Activated T-helper 9 cell treated with anti-CD3 and anti-CD28 coated beads, Interleukin-2, amount 50 U/mL, for 16 hours (primary cell): ENCODE measurements at places on chromosomes 12 and 14.
A peak's percentile ranks its signal among the peaks of the same experiment; 100 is the strongest.

- no peak for DNase-seq
These were observed 20.9 kb downstream of the PDE6H start for GRCh38 chr12:14993537-14994266.

DNA sequence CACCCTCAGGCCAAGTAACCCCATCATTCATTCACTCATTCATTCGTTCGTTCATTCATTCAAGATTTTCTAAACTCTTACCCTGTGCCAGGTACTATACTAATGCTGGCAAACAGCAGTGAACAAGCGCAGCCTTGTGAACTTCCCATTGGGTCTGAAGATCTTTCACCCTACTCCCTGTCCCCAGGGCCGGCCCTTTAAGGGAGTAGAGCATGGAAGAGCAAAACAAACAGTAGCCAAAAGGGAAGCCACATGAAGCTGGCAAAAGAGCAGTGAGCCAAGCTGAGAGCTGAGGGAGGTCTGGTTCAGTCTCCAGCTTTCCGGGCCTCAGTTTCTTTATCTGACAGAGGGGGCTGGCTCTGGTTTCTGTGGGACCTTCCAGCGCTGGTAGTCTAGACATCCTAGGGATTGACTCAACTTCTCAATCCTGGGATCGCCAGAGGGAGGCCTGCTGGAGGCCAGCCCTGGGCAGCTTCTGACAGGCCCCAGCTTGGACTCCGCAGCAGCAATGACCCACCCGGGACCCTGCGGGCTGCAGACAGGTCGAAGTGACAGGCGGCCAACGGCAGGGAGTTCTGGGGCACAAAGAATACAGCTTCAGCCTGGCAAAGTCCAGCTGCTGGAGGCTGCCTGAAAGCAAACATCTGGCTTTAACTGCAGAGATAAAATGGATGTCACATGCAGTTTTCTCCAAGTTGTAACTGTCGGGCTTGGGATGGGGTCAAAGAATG, 27.1 kb downstream of the ACTN1 start:
- DNase-seq = no peak

GRCh38 chr12:52280319-52280795, 5.9 kb downstream of the KRT86 start:
- DNase-seq = no peak

DNA sequence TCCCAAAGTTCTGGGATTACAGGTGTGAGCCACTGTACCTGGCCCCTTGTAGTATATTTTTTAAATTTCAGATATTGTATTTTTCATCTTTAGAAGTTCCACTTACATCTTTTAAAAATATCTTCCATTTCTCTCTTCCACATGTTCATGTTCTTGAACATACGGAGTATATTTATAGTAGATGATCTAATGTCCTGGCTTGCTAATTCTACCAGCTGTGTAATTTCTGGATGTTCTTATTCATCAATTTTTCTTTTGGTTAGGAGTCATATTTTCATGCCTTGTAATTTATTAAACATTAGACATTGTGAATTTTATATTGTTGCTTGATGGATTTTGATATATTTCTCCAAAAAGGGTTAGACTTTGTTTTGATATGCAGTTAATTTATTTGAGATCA, 30.8 kb downstream of the NTN4 start:
- no peak for DNase-seq

- DNase-seq = no peak
These were observed 41.5 kb upstream of the GNG2 start for GRCh38 chr14:51818748-51819380.

GRCh38 chr14:20757965-20758364, 10.2 kb upstream of the EDDM3B start:
- no peak for DNase-seq

- DNase-seq = no peak
These were observed 445.2 kb upstream of the ATP2B1 start for GRCh38 chr12:90153827-90154226.

DNA sequence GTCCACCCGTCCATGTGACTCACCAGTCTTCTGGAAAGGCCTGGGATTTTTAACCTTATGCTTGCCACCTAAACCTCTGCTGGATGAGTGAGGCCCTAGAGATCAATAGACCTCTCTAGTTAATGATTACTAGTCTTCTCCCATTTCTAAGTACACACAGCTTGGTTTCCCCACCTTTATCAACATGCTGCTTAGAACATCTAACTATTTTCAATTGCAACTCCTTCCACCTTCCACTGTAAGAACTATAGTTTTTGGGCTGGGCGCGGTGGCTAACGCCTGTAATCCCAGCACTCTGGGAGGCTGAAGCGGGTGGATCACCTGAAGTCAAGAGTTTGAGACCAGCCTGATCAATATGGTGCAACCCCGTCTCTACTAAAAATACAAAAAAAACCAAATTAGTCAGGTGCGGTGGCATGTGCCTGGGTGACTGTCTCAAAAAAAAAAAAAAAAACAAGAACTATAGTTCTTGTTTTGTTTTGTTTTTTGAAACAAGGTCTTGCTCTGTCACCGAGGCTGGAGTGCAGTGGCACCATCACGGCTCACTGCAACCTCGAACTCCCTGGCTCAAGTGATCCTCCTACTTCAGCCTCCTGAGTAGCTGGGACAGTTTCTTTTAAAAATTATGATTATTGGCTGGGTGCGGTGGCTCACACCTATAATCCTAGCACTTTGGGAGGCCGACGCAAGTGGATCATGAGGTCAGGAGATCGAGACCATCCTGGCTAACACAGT, 18.7 kb upstream of the MDM2 start:
- no peak for DNase-seq

DNA sequence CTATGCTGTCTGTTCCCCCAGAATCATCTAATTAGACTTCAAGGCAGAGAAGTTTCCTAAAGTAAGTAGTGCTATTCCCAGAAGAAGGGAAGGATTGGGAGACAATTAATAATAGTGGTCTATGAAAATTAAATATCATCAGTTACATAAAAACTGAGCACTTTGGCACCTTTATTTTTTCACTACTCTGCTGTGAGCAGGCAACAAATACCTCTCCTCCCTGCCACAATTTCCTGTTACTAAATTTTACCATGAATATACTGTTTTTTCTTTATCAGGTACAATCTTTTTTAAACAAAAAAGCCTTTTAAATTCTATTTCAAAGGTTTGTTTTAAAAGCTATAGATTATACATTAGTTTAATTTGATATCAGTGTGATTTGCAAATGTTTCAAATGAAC, 29.4 kb upstream of the KRAS start:
- DNase-seq = no peak

- peak; percentile 42 for DNase-seq
These were observed 1318.4 kb downstream of the TMEM121 start for GRCh38 chr14:106844608-106845285.
